ENCODE measurements at places on chromosomes 1 and 21.

GRCh38 chr1:117114877-117115276 lies 6.7 kb downstream of the TRIM45 start:
- no peak for DNase-seq

GRCh38 chr1:222196736-222197135 lies 351.2 kb downstream of the HHIPL2 start:
- no peak for DNase-seq

- DNase-seq = no peak
Observed at GRCh38 chr1:21174654-21175323, 1.9 kb downstream of the EIF4G3 start.

- DNase-seq = no peak
Observed at GRCh38 chr1:160410406-160411005, 10.1 kb downstream of the VANGL2 start.

DNA sequence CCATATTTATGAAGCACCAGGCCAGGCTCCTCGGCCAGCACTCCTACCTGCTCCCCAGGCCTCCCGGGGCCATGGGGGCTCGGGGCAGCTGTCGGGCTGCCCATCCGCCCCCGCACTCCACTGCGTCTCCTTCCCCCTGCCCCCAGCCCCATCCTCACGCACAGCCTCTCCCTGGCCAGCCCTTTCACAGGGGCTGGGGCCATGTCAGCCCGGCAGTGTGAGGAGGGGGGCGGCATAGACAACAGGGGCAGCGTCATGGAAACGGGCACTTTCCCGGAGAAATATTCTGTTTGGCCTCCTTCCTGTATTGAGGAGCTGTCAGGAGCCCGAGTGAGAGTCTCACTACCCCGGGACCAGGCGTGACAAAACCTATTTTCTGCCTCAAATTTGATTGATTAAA lies 87.3 kb downstream of the CASZ1 start:
- no peak for DNase-seq

GRCh38 chr1:243831463-243831862 lies 18.6 kb downstream of the AKT3 start:
- DNase-seq = no peak
